ENCODE measurements at places on chromosomes 12 and 14.

GRCh38 chr14:95569440-95569839 lies 34.6 kb downstream of the GLRX5 start:
- DNase-seq: no peak

DNA sequence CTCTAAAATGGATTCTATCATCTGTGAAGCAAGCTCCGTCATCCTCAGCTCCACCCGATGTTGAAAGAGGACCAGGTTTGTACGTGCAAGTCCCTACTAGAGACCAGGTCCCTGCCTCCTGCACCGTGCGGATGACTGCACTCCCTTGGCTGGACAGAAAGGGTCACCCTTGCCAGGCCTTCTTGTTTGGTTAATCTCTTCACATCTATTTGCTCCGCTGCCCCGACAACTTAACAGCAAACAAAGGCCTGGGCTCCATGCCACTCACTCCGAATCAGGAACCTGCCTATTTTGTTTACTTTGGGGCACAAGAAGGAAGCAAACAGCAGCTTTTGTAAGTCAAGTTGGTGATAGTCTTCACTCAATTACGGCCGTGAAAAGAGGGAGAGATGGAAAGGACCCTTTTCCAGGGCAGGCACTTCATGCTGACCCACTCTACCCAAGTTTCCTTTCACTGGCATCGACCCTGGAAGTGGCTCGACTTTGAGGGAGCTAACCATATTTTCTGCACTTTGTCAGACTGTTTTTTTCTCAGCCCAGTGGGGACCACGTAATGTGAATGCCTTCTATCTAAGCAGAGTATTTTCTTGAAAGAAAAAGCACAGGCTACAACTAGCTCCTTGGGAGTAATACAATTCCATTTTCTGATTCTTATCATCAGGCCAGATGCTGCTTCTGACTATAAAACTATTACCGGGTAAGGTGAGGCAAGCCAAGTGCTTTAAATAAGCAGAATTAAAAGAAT lies 202.6 kb downstream of the FOXN3 start:
- DNase-seq: no peak

DNA sequence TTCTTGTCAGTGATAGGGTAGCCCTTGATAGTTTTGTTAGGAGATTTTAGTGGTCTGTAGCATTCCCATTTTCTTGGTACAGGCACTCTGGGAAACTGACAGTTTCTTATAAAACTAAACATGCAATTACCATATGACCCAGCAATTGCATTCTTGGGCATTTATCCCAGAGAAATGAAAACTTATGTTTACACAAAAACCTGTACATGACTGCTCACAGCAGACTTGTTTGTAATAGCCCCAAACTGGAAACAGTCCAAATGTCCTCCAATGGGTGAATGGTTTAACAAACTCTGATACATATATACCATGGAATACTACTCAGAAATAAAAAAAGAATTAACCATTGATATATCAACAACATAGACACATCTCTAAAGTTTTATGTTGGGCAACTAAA lies 75.5 kb downstream of the BORCS5 start:
- no peak for DNase-seq

DNA sequence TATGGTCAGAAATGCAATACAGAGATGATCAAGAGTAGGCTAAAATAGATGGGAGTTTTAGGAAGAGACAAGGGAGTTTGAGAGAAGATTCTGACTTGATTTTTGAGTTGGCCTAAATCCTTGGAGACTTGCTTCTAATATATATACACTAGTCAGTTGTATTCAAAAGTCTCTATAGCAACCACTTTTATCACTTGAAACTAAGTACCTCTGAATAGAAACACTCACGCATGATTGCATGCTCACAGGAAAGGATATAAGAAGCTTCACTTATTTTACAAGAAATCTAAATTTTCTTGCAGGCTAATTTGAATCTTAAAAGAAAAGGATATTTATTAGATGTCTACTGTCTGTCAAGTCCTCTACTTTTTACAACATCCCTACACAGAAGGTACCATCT lies 316.8 kb downstream of the SNAPC1 start:
- DNase-seq: no peak

DNA sequence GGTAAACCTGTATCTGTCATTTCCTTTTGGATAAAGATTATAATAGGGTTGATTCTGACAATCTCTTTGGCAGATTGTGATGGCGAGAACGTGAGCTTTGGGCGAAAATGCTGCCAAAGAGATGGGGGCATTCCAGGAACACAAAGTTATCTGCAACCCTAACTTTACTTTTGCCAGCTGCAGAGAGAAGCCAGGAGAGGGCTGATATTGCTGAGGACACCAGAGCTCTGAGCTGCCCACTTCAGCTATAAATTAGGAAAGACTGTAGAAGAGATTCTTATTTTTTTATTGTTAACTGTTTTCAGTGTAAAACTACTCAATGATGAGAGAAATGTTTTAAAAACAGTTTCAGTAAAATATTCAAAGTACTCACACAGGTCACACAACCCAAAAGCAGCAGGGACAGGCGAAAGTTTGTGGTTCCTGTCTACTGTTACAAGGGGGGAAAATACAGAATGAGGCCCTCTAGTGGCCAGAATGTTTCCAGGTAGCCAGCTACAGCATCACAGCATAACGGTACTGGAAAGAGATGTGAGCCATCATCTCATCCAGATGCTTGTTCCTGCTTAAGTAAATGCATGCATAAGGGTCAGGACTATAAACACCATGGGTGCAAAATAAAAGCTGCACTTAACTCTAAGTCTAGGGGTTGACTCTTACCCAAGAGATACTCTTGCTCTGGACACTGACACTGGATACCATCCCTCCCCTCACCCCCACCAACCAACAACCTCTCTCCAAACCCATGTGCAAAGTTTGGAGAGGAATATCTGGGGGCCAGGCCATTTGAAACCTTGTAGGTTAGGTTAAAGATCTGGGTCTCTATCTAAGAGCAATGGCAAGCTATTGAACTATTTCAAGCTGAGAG lies 498.4 kb downstream of the RMST start:
- peak; percentile 17 for DNase-seq

DNA sequence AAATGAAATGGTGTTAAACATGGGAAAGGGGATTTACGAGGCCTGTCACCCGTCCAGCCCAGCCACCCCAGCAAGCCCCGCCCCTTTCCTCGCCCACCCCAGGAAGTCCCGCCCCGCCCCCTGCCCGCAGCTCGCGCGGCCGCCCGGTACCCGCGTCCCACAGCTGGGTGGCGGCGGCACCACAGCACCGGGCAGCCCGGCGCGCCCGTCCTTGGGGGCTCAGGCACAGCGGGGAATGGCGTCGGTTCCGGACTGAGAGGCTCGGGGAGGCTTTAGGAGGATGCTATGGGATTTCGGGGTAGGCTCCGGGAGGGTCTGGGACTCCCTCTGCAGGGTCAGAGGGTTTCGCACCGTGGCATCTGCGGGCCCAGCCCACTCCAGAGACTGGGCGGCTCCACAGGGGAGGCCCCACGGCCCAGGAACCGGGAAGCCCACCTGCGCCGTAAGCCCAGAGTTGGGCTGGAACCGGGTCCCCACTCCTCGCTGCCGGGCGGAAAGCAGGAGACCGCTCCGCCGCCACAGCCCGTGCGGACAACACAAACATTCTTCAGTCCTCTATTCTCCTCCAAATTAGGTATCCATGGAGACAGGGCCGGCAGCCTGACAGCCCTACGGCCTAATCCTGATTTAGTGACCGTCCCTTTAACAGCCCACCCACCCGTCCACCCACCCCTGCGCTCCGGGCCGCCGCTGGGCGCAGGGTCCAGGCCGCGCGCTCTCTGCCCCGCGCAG lies 1.4 kb downstream of the FIGNL2 start:
- DNase-seq: peak; percentile 72

DNA sequence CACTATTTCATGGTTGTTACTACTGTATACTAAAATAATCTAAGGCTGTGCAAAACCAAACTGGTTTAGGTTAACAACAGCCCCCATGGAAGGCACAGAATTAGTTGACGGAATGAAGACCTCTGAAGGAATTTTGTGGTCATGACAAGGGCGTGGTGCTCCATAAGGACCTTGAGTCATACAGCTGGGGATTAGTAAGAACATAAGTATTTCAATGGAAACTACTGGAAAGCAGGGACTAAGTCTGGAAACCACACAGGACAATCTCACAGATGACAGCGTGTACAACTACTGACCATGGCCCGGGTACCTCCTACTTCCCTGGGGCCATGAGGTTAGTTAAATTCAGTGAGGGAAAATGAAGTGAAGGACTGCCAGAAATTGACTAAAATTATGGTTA lies 98.5 kb upstream of the PLEKHA5 start:
- DNase-seq: no peak

DNA sequence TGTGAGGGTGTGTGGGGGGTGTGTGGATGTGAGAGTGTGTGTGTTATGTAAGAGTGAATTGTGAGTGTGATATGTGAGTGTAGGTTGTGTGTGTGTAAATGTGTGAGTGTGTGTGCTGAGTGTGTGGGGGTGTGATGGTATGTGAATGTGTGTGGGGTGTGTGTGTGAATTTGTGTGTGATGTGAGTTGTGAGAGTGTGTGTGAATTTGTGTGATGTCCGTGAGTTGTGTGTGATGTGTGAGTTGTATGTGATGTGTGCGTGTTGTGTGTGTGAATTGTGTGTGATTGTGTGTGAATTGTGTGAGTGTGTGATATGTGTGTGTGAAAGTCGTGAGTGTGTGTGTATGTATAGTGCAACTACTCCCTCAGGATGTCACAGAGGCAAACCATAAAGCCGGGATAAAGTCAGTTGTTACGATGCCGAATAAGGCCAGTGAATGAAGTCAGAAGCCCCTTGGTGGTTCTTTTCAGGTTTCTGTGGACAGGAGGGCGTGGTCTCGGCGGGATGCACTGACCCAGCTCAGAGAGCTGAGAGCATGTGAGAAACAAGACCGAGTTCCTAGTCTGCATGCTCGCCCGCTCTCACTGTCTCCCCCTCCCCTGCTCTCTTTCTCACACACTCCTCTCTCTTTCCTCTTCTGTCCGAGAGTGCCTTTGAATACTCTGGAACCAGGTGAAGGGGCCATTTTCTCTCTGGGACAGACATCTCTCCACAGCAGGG lies 71.8 kb upstream of the MAX start:
- DNase-seq: no peak

GRCh38 chr12:72869024-72869423 lies 596.9 kb downstream of the TRHDE start:
- DNase-seq: no peak

Data from GM13977 (cell line).